ENCODE measurements at places on chromosomes 7 and 10.

GRCh38 chr7:155844526-155844925, 32.3 kb upstream of the SHH start:
- no peak for DNase-seq

GRCh38 chr7:157837047-157837446, 500.2 kb downstream of the DNAJB6 start:
- no peak for DNase-seq

DNA sequence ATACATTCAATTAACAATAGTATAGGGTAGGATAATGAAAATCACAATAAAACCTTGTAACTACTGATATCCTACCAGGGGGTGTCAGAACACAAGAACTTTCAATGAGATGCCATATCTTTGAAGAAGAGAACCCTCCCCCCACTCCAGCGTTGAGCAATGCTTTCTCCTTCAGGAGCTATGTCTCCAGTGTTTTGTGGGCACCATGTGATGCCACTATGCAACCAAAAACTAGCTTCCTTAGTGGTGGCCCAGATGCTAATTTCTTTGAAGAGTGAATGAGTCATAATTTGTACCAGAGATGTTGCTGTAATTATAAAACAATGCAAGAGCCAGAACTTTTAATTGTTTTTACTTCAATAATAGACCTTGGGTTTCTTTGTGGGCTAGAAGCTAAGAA, 76.0 kb upstream of the ADO start:
- no peak for DNase-seq

DNA sequence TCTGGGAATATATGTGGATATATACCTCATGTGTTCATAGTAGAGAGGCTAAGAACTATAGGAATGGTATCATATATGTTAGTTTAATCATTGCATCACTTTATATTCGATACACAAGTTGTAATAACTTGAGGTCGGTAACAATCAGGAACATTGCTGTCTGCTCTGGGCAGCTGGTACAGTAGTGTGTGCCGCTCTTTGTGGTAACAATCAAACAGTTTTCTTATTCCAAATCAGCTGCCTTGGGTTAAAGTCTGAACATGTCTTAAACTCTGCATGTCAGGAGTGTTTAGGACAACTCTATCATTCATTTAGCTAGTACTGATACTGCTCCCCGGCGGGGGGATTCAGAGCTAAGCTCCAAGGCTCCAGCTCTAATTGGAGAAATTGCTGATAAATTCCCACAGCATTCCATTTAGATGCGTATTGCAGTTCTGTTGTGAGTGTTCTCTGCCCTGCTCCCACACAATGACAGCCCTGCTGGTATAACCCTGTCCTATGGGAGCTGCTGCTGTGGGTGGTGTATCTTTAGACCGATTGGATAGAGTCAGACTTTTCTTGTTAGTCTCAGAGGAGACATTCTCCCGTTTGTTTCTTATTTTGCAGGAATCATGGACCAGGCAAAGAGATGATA, 707.5 kb upstream of the FZD8 start:
- no peak for DNase-seq

DNA sequence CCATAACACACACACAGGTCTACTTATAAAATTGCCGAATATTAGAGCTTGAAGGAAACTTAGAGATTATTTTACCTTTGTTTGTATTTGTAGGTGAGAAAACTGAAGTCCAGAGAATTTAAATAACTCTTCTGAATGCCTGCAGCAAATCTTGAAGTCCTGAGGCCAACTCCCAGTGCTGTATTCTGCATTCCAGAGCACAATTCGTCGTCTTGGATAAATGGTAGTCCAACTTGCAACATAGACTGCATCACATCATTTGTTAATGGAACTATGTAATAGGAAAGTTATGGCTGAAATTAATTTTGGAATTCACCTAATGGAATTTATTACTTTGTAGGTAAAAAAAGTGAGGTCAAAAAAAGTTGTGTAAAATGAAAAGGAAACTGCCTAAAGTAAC, 37.3 kb upstream of the SEMA3D start:
- no peak for DNase-seq

DNA sequence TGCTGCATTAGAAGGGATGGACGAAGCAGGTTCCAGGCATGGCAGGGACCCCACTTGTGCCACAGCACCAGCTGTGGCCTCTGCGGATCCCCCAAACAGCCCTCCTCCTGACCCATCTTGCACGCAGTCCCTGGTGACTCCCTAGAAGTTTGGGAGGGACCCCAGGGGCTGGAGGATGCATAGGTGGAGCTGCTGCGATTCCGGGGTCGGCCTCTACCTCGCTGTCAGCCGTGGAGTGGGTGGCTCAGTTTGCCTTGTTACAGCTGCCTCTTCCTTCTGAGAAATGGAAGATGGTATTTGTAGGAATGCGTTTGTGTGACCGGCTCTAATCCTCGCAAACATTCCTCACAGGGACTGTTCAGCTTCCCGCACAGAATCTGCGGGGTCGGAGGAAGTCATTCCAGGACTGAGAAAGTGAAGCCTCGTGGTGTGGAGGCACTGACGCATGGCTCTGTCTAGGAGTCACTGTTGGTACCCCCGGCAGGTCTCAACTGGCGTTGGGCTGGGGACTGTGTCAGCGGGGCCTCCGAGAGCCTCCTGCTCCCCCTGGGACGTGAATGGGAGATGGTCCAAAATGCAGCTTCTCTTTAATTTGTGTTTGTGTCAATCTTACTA, 17.5 kb downstream of the PWWP2B start:
- no peak for DNase-seq

DNA sequence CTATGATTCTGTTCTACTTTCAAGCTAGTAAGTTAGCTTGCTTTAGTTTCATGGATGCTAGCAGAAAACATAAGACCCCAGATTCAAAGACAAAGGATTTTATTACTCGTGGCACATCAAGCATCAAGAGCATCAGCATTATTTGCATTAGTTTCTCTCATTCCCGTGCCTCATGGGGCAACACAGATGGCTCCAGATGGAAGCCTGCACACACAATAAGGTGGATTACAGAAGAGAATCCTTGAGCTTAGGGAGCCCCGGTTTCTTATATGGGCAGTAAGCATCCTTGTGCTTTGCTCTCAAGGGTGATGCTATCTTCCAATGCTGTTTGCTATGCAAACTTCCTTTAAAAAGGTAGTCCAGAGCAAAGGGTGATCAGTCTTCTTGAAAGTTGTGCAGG, 10.7 kb upstream of the CAPZA2 start:
- no peak for DNase-seq

DNA sequence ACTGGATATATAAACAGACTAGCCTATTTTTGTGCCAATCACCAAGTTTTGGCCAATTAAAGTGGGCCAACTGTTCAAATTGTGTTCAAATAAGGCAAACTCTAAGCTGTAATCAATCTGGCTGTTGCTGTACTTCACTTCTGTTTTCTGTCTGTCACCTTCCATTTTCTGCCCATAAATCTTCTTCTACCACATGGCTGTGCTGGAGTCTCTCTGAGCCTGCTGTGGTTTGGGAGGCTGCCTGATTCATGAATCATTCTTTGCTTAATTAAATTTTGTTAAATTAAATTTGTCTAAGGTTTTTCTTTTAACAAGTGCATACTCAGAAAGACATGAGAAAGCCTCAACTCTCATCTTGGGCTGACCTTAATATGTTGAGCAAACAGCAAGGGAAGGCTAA, 172.6 kb upstream of the VIPR2 start:
- no peak for DNase-seq

- DNase-seq, result no peak
Measured at GRCh38 chr10:363152-363551, 227.9 kb downstream of the ZMYND11 start.

- no peak for DNase-seq
Measured at GRCh38 chr10:90204956-90205314, 503.5 kb downstream of the KIF20B start.

DNA sequence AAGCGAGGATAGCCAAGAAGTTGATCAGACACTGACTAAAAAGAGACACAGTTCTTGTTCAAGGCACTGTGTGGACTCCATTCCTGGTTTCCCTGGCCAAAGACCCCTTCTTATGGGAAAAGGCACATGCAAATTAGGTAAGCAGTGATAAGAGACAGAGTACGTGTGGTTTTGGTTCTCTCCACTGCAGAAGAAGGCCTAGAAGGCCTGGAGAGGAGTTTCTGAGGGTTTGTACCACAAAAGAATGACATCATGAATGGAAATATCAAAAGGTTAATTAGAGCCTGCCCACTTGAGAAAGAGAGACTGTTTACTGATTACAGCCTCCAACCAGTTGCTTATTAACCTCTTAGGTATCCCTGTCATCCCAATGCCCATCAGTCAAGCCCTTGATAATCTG, 137.5 kb downstream of the ZNF365 start:
- DNase-seq, result no peak

DNA sequence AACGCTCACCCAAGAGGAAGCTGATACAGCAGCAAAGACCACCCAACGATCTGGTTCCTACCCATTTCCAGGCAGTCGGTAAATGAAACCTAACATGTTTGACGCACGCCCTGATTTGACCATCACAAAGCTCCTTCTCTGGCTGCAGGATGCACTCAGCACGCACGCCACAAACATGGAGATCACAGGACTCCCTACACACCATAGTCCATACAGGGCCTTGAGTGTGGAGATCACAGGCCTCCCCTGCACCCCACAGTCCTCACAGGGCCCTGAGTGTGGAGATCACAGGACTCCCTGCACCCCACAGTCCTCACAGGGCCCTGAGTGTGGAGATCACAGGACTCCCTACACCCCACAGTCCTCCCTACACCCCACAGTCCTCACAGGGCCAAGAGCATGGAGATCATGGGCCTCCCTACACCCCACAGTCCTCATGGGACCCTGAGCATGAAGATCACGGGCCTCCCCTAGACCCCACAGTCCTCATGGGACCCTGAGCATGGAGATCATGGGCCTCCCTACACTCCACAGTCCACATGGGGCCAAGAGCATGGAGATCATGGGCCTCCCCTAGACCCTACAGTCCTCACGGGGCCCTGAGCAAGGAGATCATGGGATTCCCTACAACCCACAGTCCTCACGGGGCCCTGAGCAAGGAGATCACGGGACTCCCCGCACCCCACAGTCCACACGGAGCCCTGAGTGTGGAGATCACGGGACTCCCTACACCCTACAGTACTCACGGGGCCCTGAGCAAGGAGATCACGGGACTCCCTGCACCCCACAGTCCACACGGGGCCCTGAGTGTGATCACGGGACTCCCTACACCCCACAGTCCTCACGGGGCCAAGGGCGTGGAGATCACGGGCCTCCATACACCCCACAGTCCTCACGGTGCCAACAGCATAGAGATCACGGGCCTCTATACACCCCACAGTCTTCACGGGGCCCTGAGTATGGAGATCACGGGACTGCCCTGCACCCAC, 409.2 kb downstream of the DNAJB6 start:
- DNase-seq, result no peak

DNA sequence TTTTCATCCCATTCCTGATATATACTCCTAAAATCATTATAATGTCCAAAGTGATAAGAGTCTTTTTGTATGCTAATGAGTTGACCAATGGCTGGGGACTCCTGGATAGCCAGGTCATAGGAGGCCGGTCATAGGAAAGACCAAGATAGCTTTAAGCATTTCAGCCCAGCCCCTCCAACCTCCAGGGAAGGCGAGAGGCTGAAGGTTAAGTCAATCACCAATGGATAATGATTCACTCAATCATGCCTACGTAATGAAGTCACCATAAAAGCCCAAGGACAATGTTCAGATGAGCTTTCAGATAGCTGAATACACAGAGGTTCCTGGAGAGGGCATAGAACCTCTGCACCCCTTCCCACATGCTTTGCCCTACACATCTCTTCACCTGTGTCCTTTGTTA, 75.7 kb downstream of the VWDE start:
- no peak for DNase-seq

DNA sequence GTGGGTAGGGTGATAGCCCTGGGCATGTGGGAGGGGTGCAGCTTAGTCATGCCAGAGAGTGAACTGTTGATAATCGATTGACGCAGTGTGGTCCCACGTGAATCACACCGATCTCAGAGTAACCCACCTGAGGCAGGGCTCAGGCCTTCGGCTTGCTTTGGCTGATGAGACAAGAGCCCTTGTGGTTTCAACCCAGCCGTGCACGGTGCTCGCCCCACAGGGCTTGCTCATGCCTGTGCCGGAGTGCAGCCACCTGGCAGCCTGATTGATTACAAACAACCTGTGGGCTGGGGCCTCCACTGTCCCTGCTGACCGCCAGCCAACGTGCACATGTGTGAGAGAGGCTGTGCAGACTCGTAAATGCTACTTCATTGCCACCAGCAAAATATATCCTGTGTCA, 144.9 kb upstream of the ADARB2 start:
- DNase-seq, result no peak

DNA sequence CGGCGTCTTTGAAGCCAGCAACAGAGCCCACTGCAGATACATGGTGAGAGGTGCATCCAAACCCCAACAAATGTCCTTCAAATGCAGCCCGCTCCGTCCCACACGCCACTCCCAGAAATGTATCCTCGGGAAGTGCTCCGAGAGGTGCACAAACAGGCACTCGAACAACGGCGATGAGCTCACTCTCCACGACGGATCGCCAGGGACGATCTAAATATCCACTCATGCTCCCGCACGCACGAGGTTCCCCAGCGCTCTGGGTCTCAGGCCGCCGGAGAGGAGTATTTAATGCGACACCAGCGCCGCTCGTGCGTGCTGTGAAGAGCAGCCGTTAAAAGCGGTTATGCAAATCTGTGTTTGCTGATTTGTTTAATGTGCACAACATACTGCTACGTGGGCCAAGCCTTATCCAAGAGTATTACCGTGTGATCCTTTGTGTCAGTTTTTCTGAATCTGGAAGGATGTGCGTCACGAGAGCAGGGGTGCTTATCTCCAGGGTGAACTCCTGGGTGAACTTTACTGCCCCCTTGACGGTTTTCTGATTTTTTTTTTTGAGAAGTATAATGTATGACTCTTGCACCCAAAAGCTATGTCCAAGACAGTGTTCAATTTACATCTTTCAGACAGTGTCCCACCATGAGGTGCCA, 48.5 kb upstream of the PPP2R2D start:
- DNase-seq, result no peak

DNA sequence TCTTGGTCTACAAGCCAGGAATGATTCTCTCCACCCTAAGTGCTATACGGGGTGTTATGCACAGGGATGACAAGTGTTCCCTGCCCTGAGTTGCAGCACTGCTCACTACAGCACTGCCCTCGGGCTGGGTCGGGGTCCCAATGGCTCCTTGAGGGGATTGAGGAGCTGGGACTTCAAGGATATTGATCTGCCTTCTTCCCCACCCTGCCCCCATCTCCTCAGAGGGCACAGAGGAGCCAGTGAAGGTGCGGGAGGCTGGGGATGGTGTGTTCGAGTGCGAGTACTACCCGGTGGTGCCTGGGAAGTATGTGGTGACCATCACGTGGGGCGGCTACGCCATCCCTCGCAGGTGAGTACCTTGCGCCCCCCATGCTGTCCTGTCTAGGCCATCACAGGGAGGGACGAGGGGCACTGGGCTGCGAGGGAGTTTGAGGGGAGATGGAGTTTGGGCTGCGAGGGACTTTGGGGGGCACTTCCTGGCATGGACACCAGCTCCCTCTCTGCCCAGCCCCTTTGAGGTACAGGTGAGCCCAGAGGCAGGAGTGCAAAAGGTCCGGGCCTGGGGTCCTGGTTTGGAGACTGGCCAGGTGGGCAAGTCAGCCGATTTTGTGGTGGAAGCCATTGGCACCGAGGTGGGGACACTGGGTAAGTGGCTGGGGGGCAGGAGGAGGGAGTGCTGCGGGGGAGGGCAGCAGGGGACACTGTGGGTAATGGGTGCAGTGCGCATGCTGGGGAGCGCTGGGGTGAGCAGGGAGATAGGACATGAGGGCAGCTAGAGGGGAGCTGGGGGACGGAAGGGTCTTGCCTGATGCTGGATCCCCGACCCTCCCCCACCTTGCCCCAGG, 10.3 kb downstream of the FLNC start:
- DNase-seq, result no peak

All from HS-27A (cell line).